Lower lobe of right lung (tissue), 2 donors: ENCODE measurements at places on chromosomes 11 and 22. TPM values are rescaled to one million over a fixed set of nuclear protein-coding genes. Genes with fewer than 3 reads are reported as not detected.

TNNT3 gene
- total RNA-seq = 4.7 TPM

TRIM49 gene
- not detected for total RNA-seq

RAB3IL1 gene
- 11.4 TPM for total RNA-seq

OR51M1 gene
- total RNA-seq = not detected

HSPB2 gene
- total RNA-seq = 6.4 TPM

RTN4RL2 gene
- total RNA-seq = 4.8 TPM

NNMT gene
- 162 TPM for total RNA-seq

HIPK3 gene
- total RNA-seq = 138 TPM

PNPLA2 gene
- 137 TPM for total RNA-seq

TEX12 gene
- total RNA-seq = not detected

CRYAB gene
- total RNA-seq = 72.5 TPM

RAB39A gene
- total RNA-seq = 3.1 TPM
